ENCODE measurements at places on chromosomes 4 and X.

- no peak for DNase-seq
Measured at GRCh38 chrX:32126997-32127396, 1055.2 kb upstream of the FTHL17 start.

DNA sequence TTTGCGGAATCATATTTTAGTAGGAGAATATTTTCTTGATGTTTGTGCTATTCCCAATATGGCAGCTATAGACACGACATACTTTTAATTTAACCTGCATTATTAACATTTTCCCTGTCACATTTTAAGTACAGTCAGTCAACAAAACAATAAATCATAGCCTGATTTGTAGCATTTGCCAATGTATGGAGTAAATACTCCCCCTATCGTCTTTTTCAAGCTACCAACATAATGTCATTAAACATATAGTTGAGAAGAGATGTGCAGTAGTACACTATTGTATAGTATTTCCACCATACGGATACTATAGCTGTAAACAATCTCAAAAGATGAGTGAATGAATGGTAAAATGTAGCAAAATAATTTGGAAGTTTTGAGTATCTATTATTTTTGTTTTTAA, 303.7 kb upstream of the MAGEB2 start:
- DNase-seq, result no peak

- no peak for DNase-seq
Measured at GRCh38 chr4:159017323-159018026, 85.4 kb upstream of the RAPGEF2 start.

DNA sequence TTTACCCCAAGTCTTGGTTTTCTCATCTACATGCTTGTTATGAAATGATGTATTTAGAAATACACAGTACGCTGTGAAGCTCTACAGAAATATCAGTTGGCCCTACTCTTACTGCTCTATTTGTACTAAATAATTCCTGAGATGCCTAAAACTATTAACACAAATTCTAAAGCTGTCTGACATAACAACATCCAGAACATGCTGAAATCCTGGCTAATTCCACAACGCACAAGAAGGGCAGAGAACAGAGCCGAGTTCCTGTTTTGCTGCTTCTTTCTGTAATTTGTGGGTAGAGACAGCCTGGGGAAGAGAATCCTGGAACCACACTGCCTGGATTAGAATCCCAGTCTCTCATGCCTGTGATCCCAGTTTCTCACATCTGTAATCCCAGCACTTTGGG, 59.0 kb downstream of the ZNF827 start:
- DNase-seq, result no peak

DNA sequence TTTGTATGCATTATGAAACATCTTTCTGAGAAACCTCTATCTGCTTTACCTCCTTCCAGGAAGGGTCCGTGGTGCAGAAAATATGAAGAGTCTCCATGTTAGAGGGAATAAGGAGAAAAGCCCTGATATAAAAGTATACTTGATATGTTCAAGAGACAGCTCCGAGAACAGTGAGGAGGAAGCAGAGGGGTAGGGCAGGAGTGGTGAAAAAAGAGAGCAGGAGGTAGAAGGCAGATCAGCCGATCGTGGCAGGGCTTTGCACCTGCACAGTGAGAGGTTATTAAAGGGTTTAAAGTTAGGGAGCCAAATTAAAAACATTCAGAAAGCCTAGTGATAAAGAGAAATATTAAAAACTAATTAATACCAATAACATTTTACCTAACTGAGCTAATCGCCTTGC, 419.7 kb downstream of the FAT4 start:
- no peak for DNase-seq

DNA sequence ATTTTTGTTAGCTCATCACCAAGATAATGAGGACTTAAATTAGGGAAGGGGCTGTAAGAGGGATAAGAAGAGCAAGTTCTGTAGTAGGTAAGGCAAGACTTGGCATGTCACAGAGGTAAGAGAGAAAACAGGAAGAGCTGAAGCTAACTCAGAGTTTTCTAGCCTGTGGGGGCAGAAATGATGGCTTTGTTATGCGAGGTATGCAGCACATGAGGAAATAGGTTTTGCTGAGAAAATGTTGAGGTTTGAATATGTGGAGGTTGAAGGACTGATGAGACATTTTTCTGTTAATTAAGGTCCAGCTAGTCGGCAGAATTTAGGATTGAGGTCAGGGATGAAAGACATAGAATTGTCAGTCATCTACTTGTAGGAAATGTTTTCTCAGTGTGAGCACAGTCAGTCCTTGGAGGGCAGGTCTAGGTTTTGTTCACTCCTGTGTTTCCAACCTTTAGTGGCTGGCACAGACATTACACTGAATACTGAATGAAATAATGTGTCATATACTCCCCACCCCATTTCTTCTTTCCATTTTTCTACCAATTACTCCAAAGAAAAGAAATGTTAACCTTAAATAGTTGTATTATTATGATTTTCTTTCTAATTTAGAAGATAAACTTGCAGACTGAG, 154.0 kb upstream of the AADAT start:
- DNase-seq, result no peak

DNA sequence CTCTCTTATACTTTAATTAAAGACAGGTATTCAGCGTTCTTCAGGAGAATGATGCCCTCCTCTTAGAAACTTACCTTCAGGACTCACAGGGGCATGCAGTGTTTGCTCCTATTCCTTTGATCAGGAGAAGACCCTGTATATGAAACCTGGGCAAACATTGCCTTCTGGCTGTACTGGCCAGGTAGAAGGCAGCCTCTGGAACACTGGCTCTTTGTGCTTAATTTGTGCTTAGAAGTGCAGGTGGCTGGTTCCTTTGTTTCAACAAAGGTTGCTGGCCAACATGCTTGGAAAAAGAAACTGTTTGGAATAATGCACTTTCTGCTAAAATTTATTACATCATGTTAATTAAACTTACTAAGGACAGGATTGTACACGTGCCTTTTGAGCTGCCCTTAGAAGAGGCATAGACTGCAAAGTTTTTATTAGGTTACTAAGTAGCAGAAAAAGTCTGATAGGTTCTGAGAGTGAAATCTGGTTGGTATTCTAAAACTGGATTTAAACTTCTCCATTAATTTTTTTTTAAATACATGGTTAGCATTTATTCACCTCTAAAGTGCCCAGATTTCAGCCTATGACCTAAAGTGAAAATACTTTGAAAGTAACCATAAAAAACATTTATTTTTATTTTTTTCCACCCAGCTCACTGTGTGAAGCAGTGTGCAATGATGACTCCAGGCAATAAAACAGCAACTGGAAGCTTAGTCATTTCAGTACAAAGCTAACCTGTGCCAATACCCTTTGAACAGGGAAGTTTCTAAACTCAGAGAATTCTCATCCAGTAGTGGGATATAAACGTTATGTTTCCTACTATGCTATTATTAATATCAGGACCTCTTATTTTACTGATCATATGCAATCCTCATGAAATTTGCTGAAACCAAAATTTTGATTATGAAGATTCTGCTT, 11.3 kb downstream of the RASSF6 start:
- no peak for DNase-seq

DNA sequence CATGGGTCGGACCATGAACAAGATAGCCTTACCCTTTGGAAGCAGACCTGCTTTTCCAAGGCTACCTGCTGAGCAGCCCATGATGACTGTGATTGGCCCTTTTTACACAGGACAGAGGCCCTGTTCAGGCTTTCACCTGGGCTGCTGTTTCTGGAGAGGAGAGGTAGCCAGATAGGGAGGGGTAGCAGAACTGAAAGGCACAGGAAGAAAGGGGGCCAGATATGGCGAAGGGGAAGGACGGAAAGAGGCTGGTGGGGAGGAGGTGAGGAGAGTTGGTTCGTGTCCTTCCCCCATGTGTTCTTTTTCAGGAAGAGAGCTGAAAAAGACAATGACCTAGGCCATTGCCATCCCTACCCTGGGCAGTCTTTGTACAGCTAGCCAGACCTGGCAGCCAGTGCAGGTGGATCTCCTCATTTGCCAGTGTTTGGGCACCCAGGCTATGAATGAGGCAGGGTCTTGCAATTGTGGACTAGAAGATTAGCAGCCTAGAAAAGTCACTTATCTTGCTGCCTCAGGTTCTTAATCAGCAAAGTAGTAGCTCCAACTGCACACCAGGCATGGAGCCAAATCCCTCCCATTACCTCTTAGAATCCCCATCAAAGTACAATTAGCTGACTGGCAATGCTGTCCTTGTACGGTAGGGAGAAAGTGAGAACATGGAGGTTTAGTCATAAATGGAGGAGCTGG, 139.6 kb downstream of the AMMECR1 start:
- no peak for DNase-seq

- DNase-seq, result no peak
Measured at GRCh38 chrX:37818031-37818430, 29.3 kb downstream of the DYNLT3 start.

DNA sequence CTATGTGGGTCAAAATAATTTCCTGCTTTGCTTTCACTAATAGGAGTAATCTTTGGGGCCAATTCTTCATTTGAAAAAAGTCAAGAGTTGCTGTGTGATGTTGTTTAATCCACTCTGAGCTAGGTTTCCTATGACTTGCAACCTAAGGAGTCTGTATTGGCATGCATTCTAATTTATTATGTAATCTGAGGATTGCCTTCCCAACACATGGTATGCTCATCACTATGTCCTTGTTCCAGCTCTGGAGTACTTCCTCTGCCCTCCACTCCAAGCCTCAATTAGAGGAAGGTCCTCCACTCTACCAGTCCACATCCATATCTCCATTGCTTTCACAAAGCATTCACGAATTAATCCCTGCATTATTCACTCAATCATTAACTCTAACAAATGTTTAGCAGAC, 56.1 kb downstream of the PPP3CA start:
- no peak for DNase-seq
